Substantia nigra (tissue), 51 donors: ENCODE measurements at places on chromosomes 12 and 14.

GRCh38 chr12:70393787-70394499 lies 27.9 kb downstream of the KCNMB4 start:
- no peak for DNase-seq

- no peak for DNase-seq
Measured at GRCh38 chr14:100589071-100589759, 2.0 kb upstream of the BEGAIN start.

DNA sequence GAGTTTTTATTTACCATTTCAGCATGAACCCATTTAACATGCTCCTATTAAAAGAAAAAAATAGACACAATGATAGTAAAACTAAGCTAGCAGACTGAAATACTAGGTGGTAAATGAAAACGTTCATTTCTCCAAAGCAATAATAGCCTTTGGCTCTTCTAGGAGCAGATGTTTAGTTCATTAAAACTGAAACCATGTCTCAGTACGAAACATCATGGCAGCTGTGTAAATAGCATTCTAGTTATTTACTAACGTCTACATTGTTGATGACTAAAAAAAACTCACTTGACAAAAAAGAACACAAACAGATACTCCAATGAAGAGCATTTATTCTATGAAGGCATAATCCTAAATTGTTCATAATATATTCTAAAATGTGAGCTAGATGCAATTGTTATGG lies 17.9 kb downstream of the RECQL start:
- no peak for DNase-seq

DNA sequence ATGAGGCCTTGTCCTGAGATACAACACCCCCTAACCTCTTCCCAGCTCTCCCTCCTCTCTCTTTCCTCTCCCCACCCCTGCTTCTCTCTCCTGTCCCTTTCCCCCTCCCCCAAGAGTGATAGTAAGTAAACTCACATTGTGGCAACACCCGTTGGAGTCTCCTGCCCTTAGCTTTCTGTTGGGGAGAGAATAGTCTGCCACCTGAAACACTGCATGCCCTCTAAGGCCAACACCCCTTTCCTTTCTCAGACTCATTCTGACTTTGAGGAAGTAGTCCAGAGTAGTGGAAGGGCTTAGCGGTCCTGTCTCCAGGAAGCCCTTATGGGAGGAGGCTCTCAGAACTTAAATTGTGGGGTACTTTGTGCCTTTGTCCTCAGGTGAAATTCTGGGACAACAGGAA lies 95.2 kb downstream of the PRKCH start:
- DNase-seq, result no peak

GRCh38 chr12:62282057-62282774 lies 22.0 kb downstream of the USP15 start:
- DNase-seq, result no peak

DNA sequence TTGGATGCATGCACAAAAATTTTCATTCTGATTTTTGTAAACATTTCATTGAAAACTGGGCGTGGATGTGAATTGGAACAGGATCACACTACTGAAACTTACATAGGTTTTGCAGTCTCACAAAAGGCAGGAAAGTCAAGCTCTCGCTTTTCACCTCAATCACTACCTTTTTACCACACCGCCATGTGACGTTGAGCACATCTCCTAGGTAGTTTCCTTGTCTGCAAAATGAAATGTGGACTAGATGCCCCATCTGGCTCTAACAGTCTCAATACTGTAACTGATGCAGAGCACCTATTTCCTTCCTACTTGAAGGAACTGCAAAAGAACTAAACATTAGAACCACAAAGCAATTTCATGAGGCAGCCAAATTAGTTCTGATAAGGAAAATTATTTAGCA lies 4.4 kb upstream of the YY1 start:
- no peak for DNase-seq

DNA sequence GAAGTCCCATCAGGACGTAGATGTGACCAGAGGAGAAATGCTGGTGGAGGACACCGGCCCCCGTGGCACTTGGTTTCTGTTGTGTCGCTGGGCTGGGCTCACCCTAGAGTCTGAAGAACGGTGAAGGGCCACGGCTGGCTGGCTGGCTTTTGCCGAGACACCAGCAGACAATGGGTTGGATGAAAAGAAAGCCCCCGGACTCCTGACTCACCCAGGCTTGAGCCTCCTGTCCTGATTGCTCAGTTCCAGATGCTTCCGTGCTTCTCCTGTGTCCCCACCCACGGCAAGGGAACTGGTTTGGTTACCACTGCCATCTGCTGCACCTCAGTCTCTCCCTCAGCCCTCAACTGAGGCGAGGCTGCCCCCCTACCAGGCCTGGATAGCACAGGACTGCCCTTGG lies 10.4 kb upstream of the ENDOU start:
- no peak for DNase-seq

DNA sequence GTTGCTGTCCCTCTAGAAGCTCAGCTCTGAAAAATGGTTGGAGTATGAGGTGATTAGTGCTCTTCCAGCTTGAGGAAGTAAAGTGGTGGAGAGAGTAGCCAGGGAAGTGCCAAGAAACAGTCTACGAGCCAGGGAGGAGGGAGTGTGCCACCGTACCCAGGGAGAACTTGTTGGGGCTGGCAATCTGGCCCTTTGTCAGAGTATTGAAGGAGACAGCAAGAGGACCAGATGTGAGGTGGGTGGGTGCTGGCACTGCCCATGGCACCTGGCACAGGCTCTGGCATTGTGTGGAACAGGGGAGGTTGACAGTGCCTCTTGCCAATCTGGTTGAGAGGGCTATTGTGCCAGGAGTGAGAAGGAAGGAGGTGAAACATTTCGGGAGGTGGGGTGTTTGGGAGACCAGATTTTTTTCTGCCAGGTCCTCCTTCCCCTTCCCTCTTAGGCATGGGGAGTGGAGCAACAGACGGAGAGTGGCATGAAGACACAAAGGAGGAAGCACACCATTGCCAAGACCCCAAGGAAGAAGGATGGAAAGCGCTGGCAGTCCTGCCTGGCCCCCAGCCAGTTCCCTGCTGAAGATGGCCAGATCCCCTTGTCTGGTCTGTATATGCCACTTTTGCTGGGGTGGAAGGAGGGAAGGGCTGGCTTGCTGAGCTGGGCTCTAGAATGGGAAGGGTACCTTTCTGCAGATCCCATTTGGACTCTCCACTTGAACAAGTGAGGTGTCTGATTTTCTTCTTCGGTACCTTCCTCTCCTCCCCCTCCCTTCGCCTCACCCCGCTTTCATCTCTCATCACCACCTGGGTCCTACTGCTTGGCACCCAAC lies 37.5 kb downstream of the ZFHX2 start:
- no peak for DNase-seq

- DNase-seq, result peak; percentile 3
Measured at GRCh38 chr12:75658901-75659823, 147.8 kb upstream of the KRR1 start.

GRCh38 chr12:33586576-33586975 lies 147.0 kb upstream of the SYT10 start:
- DNase-seq, result no peak

- DNase-seq, result no peak
Measured at GRCh38 chr12:26711072-26711471, 121.9 kb downstream of the ITPR2 start.

DNA sequence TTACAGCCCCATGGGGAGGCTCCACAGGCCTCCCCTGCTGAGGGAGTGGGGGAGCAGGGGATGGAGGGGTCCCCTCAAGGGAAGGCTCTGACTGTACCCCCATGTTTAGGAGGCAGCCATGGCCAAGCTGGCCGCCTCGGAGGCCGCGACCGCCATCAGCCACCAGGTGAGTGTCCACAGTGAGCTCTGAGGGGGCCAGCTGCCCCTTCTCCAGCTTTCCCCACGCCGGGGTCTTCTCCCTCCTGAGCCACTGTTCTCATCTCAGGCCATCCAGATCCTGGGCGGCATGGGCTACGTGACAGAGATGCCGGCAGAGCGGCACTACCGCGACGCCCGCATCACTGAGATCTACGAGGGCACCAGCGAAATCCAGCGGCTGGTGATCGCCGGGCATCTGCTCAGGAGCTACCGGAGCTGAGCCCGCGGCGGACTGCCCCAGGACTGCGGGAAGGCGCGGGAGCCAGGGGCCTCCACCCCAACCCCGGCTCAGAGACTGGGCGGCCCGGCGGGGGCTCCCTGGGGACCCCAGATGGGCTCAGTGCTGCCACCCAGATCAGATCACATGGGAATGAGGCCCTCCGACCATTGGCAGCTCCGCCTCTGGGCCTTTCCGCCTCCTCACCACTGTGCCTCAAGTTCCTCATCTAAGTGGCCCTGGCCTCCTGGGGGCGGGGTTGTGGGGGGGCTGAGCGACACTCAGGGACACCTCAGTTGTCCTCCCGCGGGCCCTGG lies 13.6 kb downstream of the ACADS start:
- no peak for DNase-seq
